Spinal cord (tissue), 10 donors: ENCODE measurements at places on chromosomes 3 and 15. TPM values are rescaled to one million over a fixed set of nuclear protein-coding genes. Genes with fewer than 3 reads are reported as not detected.
A peak's percentile ranks its signal among the peaks of the same experiment; 100 is the strongest.

DNA sequence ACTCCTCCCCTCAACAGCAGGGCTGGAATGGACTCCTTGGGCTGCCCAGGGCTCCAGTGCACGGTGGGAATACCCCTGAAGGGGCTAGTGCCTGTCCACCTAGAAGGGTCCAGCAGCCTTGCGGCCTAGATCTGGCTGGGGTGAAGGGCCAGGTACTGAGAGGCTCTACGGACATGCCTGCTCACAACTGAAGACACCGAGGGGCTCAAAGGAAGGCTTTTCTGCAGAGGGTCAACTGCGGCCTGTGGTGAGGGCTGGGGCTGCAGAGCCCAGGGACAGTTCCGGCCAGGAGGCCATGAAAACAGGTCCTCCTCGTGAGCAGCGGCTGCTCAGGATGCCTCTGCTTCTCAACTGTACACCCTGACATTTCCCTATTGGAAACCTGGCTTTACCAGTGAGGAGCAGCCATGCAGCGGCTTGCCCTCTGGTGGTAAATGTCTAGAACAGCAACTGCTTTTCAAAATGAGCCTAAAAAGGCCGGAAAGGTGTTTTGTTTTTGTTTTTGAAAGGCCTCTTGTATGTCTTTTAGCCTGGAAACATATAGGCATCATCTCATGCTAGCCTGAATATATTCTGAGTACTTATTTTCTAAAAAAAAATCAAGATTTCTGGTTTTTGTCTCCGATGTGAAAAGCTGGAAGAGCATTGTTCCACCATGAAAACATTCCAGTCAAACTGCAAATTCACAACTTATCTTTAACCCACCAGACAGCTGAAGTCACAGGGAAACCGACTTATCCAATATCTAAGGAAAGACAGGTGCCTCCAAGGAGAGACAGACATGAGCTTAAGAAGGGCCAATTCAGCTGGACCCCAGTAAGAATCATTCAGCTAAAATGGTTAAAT is 163.4 kb downstream of the KLF13 start:
- peak; percentile 78 for DNase-seq

GRCh38 chr3:73827725-73828211 is 203.0 kb upstream of the PDZRN3 start:
- no peak for DNase-seq

- no peak for DNase-seq
These were observed 4.6 kb upstream of the CIDEC start for GRCh38 chr3:9884555-9885165.

- no peak for DNase-seq
These were observed 161.7 kb downstream of the VGLL4 start for GRCh38 chr3:11482021-11482420.

CCDC9B gene
- 3.0 TPM for total RNA-seq

DNA sequence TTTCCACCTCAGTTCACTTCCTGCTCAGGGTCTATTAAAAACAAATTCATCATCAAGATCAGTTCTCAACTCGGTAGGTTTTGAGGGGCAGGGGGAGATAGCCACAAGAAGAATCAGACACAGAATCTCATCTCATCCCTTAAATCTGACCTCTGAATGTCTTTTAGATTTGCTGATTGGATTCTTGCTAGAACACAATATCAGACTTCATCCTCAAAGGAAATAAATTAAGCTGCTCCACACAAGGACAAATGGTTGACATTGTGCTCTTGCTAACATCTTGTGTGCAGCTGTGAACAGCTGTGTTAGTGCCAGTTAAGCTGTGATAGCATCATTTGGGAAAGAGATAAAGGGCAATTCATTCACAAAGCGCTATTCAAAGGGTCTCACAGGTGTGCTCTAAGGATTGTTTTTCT is 184.0 kb upstream of the ADAMTS9 start:
- peak; percentile 72 for DNase-seq

- no peak for DNase-seq
These were observed 113.4 kb upstream of the MRPS22 start for GRCh38 chr3:139230391-139230790.

- no peak for DNase-seq
These were observed 306.2 kb upstream of the CNTN4 start for GRCh38 chr3:1792466-1792865.

ITIH3 gene
- total RNA-seq: 2.0 TPM

DNA sequence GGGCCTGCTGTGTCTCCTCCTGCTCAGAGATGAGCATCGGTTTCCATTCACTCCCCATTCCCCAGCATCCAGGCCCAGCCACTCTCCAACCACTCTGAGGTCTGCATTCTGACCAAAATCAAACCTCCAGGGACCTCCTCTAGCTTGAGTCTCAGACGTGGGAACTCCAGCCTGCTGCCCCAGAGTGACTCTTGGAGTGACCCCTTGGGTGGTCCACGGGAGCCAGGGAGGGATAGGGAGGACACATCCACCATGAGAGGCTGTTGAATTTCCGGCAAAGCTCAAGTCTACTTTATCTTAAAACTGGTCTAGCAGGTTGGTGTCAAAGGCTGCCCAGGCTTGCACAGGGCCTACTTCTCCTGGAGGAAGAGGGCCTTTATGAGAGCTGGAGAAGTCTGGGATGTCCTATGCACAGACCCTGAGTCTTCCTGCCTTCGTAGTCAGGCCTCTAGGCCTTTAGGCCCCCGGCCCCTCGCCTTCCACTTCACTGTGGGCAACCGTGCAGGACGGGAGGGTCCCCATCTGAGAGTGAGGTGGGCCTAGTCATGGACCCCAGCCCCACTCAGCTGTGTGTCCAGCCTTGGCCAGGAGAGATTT is 8.9 kb downstream of the CISH start:
- no peak for DNase-seq

TLNRD1 gene
- total RNA-seq: 4.3 TPM

DNA sequence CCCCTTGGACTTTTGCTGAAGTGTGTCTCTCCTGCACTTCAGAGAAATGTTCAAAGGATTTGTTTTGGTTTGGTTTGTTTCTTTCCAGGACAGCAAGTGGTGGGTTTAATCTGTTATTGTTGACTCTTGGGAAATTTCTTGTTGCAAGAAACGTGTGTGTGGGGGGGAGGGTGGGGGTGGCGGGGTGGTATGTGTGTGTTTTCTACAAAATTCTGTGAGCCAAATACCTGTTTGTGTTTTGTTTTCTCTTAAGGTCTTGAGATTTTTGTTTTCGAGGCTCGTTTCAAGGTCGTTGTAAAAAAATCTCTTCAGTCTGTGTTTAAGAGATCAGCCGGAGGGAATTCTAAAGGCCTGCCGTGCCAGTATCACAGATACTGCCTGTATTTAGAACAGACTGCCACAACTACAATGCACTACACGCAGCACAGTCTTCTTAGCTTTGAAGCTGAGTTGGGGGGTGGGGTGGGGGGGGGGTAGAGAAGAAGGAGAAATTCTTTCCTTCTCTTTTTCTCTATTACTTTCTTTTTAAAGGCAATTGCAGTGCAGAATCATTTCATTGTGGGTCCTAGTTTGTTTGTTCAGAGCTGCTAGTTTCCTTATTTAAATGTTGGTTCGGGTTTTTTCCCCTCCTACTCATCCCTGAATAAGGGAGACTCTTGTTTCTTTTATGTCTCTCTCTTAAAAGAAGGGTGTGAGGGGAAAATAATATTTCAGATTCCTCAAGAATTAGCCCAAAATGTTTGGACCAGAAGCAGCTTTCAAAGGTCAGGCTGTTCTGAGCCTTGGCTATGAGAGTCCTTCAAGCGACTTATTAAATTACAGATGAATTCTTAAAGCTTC is 1.4 kb upstream of the BCL6 start:
- DNase-seq: no peak

DNA sequence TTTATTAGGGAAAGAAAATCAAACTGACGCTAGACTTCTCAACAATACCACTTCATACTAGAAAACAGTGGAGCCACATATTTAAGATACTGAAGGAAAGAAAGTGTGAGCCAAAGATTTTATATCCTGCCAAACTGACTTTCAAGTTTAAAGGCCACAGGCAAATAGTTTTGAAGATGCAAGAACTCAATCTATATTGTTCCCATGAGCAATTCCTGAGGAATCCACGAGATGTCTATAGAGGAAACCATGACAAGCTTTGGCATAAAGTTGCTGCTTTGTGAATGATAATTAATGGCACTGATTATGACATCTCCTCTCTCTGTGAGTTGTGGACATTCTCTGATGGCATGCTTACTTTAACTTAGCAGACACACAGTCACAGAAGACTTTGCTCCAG is 276.1 kb upstream of the GOLGA6L4 start:
- no peak for DNase-seq

MYEF2 gene
- total RNA-seq: 73.0 TPM

GRCh38 chr15:98775498-98776230 is 127.3 kb downstream of the IGF1R start:
- no peak for DNase-seq

DNA sequence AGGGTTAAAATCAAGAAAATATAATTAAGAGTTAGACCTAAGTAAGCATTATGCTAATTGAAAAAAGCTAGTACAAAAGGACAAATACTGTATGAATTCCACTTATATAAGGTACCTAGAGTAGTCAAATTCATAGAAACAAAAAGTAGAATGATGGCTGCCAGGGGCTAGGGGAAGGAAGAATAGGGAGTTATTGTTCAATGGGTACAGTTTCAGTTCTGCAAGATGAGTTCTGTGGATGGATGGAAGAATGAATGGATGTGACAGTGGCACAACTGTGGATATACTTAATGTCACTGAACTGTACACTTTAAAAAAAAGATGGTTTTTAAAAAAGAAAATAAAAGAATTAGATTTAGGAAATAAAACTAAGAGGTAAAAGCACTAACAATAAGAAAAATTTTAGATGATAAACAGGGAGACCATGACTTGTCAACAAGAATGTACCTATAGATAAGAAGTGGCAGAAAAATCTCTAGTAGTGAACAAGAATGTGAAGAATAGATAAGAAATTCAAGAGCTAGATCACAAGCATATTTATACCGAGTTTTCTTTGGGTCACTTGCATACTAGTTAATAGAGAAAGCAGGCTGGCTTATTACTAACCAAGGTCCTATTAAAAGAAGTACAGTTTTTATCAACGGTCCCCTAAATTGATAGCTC is 5.5 kb downstream of the IFT80 start:
- no peak for DNase-seq

GRCh38 chr15:45763170-45763869 is 128.5 kb downstream of the SQOR start:
- DNase-seq: no peak

DNA sequence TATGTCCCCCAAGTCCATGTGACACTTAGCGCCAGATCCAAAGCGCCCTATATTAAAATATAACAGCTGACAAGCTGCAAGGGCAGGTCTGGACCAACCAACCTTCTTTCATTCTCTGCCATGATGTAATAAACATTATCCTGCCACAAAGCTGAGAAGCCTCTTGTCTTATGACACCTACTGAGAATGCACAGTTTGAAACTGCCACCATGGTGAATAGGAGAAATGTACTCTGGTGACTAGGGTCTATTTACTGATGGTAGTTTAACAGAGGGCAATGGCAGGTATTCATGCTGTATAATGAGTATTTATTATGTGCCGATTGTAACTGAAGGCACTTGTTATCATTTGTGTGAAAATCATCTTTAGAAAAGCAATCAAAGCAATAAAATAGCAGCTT is 634.0 kb downstream of the OTOL1 start:
- DNase-seq: no peak

HCLS1 gene
- total RNA-seq: 10.2 TPM

GRCh38 chr3:167940241-167940640 is 155.5 kb downstream of the GOLIM4 start:
- no peak for DNase-seq

DNA sequence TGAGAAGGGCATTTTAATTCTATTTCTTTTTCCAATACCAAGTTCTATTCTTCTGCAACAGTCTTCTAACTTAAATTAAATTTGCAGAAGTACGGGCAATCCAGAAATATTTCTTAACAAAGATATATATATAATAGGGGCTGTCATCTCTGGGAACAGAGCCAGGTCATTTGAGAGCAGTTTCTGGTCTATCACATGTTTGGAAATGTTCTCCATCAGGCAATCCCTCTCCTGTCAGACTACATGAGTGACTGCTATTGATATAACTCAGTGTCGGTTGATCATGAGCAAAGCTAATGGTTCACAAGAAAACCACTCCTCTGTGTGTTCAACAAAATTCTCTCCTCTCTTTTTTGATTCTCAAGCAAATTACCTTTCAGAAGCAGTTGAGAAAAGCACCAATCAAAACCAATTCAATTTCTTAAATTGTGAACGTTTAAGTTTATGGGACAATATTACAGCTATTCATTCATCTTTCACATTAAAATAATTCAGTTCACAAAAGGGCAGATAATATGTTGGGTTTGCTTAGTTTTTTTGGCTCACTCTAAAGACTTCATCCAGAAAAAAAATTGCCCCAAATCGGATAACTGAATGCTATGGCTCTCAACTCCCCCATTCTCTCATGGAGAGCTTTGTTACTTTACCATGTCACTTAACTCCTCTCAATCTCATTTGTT is 152.9 kb upstream of the TGFBR2 start:
- no peak for DNase-seq

AHSG gene
- not detected for total RNA-seq

LYSMD4 gene
- total RNA-seq: 19.2 TPM

DNA sequence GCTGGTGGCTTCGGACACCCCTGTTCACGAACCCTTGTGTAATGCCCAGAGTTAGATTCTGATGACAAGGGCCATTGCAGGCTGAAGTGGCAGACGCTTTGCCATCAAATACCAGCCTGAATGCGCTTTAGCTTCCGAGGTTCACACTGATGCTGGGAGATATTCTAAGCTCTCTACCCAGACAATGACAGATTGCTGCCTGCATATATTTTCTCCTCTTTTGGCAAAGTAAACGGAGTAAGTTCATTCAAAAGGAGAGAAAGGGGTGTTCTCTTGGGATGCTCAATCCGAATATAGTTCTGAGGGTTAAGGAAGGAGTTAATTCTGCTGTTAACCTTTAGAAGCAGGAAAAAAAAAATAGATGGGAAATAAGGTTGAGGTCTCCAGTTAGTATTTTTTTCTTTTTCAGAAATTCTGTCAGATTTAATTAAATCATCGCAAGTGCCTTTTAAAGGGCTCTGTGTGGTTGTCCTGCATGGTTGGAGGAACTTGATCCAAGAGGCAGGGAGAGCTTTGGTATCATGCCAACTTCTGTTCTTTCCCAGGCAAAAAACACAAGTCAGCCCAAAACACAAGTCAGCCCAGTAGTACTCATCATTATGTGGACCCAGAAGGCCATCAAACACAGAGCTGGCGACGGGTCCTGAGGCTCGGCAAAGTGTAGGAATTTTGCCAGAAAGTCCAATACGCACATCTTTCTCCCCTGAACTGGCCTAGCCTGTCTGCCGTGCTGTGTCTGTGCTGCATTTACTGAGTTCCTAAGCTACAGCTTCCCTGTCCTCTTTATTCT is 70.9 kb upstream of the ST8SIA2 start:
- peak; percentile 89 for DNase-seq

SNRPN gene
- 305 TPM for total RNA-seq
